ENCODE measurements at places on chromosomes 5 and 9. TPM values are rescaled to one million over a fixed set of nuclear protein-coding genes. Genes with fewer than 3 reads are reported as not detected.

CCNJL gene
- 0.88 TPM for total RNA-seq

DNA sequence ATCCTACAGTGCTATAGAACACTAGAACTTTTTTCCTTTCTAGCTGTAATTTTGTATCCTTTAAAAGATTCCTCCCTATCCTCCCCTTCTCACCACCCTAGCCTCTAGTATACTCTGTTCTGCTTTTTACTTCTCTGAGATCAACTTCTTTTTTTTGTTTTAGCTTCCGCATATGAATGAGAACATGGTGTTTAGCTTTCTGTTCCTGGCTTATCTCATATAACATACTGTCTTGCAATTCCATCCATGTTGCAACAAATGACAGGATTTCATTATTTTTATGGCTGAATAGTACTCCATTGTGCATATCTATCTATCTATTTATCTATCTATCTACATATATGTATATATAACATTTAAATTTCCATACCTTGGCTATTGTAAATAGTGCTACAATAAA is 126.0 kb upstream of the MAN2A1 start:
- no peak overlapping the region for H3K27ac ChIP-seq
- H3K27me3 ChIP-seq: no peaks in the 10 kb centered on the region
- no peaks in the 10 kb centered on the region for H3K36me3 ChIP-seq
- no peak for DNase-seq
- H3K4me1 ChIP-seq: no peaks in the 10 kb centered on the region

DNA sequence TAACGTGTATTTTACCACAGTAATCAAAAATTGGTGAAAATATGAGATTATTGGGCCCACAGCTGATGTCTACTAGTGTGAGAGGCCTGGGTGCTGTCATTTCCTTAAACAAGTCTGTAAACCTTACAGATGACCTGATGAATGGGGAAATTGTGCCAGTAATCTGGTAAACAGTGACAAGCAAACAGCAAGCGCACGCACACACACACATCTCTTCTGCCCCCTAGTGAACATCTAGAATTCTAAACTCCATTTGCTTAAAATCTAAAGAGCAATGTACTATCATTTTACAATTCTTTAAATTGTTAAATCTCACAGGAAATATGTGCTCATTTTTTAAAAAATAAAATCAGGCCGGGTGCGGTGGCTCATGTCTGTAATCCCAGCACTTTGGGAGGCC is 7.5 kb upstream of the RAPGEF1 start:
- no peaks in the 10 kb centered on the region for H3K36me3 ChIP-seq
- H3K4me1 ChIP-seq: no peaks in the 10 kb centered on the region
- no peaks in the 10 kb centered on the region for H3K27me3 ChIP-seq
- no peak overlapping the region for H3K4me3 ChIP-seq

- no peaks in the 10 kb centered on the region for H3K4me1 ChIP-seq
- no peak overlapping the region for H3K4me3 ChIP-seq
- H3K27me3 ChIP-seq: no peaks in the 10 kb centered on the region
Observed at GRCh38 chr5:141992349-141992963, 20.4 kb downstream of the GNPDA1 start.

DNA sequence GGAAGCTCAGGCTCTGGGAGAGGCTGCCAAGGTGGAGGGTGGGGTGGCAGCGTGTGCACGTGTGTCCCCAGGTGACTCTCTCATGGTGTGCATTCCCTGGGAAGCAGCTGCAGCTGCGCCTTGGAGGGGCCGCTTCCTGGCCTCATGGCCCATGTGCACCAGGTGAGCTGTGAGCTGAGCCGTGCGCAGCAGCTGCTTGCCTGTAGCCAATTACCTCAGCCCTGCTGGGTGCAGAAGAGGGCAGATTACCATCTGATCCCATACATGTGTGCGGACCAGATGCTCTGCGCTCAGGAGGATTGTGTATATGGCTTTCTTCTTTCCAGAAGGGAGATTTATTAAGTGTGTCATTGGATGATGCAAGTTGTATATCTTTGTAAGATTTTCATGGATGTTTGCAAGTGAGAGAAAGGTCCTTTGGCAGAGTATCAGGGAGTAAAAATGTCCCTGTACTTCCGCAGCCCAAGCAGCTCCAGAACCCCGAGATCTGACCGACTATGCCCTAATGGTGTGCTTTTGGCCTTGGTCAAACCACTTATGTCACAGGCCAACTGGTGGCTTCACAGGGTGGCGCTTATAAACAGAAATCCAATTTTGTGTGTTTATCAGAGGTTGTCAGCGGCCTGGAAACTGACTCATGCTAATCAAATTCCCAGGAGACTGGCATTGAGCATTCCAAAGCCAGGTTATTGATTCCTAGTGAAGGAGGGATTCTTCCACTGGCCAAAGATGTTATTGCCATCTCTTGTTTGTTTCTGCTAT is 229.3 kb downstream of the GOLPH3 start:
- H3K4me1 ChIP-seq: no peaks in the 10 kb centered on the region
- H3K4me3 ChIP-seq: no peak overlapping the region
- H3K27me3 ChIP-seq: peaks cover 36% of the 10 kb centered on the region
- no peaks in the 10 kb centered on the region for H3K36me3 ChIP-seq
- H3K27ac ChIP-seq: no peak overlapping the region
- DNase-seq: no peak

ENHO gene
- under 0.01 TPM for total RNA-seq

- peak; percentile 98 for DNase-seq
- H3K27me3 ChIP-seq: peaks cover 9% of the 10 kb centered on the region
- no peak overlapping the region for H3K27ac ChIP-seq
- no peaks in the 10 kb centered on the region for H3K36me3 ChIP-seq
Observed at GRCh38 chr9:93962561-93963440, 7.6 kb upstream of the BARX1 start.

DNA sequence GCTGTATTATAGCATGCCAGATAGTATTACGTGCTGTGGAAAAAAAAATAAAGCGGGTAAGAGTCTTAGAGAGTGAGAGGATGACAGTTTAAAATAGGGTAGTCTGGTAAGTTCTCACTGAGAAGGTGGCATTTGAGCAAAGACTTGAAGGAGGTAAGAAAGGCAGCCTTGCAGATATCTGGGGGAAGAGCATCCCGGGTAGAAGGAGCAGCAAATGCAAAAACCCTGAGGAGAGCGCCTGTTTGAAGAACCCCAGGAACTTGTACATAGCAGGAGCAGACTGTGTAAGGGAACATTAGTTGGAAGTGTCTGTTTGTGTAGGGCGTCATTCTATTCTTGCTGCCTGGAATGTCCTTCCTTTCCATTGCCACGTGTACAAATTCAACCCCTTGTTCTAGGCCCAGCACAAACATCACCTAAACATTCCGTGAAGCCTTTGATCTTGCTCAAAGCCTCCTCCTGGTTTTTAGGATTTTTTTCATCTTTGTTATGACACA is 2.6 kb downstream of the AP3S1 start:
- no peaks in the 10 kb centered on the region for H3K36me3 ChIP-seq
- H3K27me3 ChIP-seq: no peaks in the 10 kb centered on the region
- H3K4me1 ChIP-seq: peaks cover 26% of the 10 kb centered on the region
- no peak overlapping the region for H3K4me3 ChIP-seq
- no peak for DNase-seq
- no peak overlapping the region for H3K27ac ChIP-seq

AIF1L gene
- total RNA-seq: under 0.01 TPM

DNA sequence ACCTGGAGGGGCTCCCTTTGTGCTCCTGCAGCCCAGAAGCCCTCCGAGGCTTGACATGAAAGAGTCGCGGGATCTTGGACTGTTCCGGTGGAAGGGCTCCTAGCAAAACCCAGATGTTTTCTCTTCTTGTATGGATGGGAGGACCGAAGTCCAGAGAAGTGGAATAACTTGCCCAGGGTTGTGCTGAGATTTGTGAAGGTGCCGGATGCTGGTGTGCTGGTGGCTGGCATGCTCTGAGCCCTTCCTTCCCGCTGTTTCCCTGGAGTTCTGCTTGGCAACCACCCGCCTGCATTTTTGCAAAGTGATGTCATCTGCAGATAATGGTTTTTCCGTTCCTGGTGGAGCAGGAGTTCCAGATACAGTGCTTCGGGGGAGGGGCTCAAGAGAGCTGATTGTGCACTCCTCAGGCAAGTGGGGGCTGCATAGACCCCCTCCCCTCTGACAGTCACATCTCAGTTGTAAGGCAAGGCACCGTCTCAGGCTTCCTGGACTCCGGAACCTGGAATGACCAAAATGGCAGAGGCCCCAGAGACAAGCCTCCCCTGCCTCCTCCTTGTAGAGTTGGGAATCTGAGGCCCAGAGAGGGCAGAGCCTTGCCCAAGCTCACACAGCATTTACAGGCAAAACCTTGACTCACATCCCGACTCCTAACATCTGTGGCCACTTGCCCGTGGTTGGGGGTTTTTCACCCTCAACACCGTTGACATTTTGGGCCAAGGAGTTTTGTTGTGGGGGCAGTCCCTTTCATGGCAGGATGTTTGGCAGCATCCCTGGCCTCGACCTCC is 157.0 kb downstream of the RGS3 start:
- peak overlapping the region; percentile 38 for H3K4me3 ChIP-seq
- peak overlapping the region; percentile 99 for H3K27ac ChIP-seq
- no peaks in the 10 kb centered on the region for H3K36me3 ChIP-seq
- H3K4me1 ChIP-seq: peaks cover 66% of the 10 kb centered on the region
- no peaks in the 10 kb centered on the region for H3K27me3 ChIP-seq

GABRA6 gene
- total RNA-seq: not detected
